ENCODE measurements at places on chromosomes 7 and 10. TPM values are rescaled to one million over a fixed set of nuclear protein-coding genes. Genes with fewer than 3 reads are reported as not detected.

GRCh38 chr10:38600146-38600545 is 506.0 kb downstream of the ZNF37A start:
- no peak for DNase-seq

- no peak for DNase-seq
Observed at GRCh38 chr10:132912713-132913558, 29.4 kb downstream of the CFAP46 start.

DNA sequence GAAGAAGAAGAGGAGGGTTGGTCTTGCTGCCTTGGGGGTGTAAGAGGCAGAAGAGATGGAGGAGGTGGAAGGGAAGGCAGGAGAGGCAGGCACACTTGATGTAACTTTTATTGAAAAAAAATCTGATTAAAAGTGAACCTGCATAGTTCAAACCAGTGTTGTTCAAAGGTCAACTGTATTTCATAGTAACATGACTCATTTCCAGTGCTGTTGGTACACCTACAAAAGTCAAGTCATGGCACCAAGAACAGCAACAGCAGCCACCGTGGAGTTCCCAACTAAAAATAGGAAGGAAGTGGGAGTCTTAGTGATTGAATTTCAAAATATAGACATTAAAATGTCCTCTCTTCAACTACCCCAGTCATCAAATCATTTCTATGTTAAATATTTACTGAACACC is 88.5 kb downstream of the CTNNA3 start:
- no peak for DNase-seq

GRCh38 chr10:101142533-101143344 is 11.6 kb downstream of the TLX1 start:
- no peak for DNase-seq

- no peak for DNase-seq
Observed at GRCh38 chr7:11831156-11831735, 752 bp downstream of the THSD7A start.

DNA sequence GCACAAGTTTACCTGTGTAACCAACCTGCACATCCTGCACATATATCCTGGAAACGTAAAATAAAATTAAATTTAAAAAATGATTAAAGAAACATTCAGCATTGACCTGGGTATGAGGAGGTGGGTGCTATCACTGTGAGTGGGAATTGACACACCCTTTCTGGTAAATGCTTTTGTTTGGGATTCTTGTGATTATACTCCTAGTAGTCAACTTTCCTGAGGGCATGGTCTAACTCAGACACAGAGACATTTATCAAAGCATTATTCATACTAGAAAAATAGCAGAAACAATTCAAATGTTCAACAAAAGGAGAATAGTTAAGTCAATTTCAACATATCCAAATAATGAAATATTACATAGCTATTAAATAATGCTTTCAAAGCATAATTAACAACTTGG is 44.2 kb downstream of the CNNM2 start:
- DNase-seq = no peak

GRCh38 chr7:29265208-29265923 is 70.8 kb downstream of the CHN2 start:
- DNase-seq = no peak

- DNase-seq = no peak
Observed at GRCh38 chr7:155312633-155313032, 15.0 kb downstream of the INSIG1 start.

DNA sequence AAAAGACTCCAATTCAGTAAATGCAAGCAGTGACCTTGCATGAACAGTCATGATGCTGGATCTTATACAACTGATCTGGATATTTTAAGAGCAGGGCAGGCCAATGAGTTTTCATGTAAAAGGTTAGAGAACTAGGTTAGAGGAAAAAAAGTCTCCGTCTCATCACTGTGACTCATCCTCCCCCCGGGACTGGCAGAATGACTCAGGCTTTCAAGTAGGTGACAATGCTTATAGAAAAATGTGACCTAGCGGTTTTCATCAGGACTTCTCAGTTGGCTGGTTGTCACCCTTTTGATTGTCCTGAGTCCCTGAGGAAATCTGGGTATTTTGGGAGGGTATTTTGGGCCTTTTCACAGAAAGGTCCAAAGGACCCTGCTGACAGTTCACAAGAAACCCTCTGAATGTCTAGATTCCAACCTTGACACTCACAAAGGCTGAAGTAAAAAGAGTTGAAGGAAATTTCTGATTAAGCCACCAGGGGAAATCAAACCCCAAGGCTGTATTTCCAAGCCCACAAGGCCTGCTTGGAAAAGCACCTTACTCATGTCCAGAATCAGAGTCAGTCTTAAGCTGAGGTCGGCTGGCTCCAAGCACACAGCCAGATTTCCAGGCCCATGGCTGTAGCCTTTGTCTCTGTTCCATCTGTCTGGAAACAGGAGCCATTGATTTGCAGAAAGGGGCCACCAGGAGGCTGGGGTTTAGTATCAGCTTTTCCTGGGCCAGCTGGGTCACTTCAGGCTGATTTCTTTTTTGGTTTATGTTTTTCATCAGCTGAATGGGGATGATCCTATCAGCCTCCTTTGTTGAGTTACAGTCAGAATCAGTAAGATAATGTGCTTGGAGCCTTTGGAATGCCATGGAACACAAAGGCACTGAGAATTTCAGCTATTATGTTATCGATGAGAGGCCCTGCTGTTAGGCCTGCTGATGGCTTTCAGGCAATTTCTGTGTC is 226.4 kb upstream of the HABP2 start:
- peak; percentile 29 for DNase-seq

GRCh38 chr10:65346466-65346865 is 1579.4 kb upstream of the LRRTM3 start:
- DNase-seq = no peak

DNA sequence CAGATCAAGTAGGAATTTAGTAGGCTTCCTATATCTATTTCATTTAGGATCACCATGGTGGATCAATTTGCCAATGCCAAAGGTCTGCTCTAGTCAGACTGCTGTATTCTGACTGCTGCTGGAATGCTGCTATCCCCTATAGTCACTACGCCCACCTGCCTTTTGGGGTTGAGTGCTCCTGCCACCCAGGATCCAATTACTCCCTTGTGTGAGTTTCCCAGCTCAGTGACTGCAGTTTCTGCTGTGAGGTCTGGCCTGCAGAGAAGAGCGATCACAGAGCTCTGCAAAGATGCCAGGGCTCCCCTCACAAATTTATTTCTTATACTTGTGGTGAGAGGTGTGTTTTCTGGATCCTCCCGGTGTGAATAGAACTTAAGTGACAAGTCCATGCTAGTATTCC is 88.1 kb upstream of the FOXI2 start:
- no peak for DNase-seq

DNA sequence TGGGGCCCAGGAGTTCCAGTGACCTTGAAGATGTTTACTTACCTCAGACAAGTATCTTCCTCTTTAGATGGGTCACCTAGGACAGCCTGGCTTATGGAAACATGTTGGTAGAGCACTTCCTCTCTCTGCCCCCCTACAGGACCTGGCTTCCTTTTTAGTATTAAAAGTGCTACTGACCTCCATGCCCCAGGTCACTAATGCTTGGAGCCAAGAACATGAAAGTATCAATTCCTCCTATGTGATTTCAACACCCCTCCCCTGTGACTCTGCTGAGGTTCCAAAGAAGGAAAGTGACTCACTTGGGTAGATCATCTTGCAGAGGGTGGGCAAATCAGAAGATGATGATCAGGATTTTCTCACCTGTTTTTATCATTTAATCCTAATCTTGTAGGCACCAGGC is 125.3 kb upstream of the CCDC6 start:
- no peak for DNase-seq

- DNase-seq = no peak
Observed at GRCh38 chr10:21552638-21553037, 18.6 kb downstream of the MLLT10 start.

- DNase-seq = no peak
Observed at GRCh38 chr10:8473205-8473604, 418.7 kb downstream of the GATA3 start.

TRIM74 gene
- 0.61 TPM for polyA plus RNA-seq

MSANTD7 gene
- 3.3 TPM for polyA plus RNA-seq

HOXA3 gene
- 4.6 TPM for polyA plus RNA-seq

TRIP6 gene
- polyA plus RNA-seq = 0.30 TPM

GOLGA7B gene
- polyA plus RNA-seq = not detected

VGF gene
- polyA plus RNA-seq = 0.21 TPM

WDFY4 gene
- polyA plus RNA-seq = not detected

GSAP gene
- polyA plus RNA-seq = 40.6 TPM

ALKBH4 gene
- polyA plus RNA-seq = 2.6 TPM
